ENCODE measurements at places on chromosomes 13 and 19.

GRCh38 chr19:8504171-8504570, 1.7 kb upstream of the PRAM1 start:
- DNase-seq, result peak; percentile 10

DNA sequence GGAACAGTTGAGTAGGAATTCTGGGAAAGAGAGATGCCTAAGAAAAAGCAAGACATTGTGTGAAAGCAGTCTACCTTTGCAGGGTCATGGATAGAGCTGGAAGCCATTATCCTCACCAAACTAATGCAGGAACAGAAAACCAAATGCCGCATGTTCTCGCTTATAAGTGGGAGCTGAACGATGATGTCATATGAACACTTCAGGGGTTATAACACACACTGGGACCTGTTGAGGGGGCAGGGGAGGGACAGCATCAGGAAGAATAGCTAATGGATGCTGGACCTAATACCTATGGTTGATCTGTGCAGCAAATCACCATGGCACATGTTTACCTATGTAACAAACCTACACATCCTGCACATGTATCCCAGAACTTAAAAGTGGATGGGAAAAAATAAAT, 69.9 kb downstream of the TSC22D1 start:
- DNase-seq, result no peak

DNA sequence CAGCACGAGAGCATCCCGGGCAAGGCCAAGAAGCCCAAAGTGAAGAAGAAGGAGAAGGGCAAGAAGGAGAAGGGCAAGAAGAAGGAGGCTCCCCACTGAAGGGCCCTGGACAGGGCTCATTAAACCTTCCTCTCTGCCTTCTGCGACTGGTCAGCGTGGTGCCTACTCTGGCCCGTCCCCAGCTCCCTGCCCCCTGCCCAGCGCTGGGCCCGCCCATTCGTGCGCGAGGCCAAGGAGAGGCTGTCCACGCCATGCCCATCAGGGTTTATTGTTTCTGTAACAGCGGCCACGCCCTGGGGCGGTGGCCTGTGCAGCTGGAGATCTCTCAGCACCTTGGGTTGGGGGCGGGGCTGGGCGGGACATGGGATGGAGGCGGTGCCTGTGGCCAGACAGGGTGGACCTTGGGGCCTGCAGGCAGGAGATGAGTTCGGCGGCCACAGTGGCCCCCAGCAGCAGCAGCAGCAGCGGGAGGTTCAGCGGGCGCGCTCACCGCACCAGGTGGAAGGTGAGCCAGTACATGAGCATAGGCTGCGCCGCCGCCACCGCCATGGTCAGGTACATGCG, 897 bp downstream of the C19orf33 start:
- peak; percentile 33 for DNase-seq

- no peak for DNase-seq
Measured at GRCh38 chr19:49554701-49555181, 25.6 kb downstream of the NOSIP start.

DNA sequence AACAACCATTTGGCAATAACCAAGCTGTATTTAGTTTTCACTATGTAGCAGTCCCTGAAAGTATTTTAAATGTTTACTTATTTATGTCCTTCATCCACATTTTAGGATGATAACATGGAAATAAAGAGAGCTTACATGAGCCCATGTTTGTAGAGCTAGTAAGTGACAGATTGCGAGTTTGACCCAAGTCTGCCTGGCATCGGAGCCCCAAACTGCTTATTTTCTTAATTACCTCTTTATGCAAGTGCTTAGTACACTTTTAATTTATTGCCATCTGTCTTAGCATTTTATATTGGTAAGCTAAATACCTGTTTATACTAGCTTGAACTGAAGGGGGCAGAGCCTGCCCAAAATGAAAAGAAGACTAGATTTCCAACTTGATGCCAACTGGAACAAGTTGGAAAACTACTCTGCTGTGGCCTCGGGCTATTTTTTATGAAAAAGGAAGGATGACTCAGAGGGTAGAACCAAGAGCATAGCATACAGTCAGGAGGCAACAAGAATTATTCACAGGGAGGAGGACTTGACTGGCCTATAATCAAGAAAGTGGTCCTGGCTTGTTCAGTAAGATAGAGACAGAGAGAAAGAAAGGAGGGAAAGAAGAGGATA, 150.2 kb downstream of the NDFIP2 start:
- peak; percentile 4 for DNase-seq

DNA sequence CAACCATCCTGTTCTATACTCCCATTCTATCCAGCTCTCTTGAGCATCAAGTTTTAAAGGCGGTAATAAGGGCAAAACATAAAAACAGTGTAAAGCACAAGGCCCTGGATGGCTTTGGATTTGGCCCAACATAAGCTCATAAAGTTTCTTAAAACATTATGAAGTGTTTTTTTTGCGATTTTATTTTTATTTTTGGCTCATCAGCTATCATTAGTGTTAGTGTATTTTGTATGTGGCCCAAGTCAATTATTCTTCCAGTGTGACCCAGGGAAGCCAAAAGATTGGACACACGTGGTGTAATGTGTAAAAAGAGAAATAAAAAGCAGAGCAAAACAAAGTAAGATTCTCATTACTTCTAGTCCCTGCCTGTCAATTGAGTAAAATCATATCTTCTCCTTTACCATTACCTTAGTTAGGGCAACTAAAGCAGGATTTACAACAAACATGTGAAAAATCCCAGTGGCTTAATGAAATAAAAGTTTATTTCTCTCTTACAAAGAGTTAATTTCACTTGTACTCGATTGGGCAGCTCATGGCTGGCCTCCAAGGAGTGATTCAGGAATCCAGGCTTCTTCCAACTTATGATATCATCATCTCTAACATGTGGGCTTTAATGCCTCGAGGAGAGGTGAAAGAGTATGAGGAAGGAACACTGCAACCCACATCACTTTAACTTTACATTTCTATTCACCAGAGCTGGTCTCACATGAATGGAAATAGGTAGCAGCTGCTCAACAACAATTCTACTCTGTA, 725.2 kb upstream of the SLITRK1 start:
- DNase-seq, result no peak

DNA sequence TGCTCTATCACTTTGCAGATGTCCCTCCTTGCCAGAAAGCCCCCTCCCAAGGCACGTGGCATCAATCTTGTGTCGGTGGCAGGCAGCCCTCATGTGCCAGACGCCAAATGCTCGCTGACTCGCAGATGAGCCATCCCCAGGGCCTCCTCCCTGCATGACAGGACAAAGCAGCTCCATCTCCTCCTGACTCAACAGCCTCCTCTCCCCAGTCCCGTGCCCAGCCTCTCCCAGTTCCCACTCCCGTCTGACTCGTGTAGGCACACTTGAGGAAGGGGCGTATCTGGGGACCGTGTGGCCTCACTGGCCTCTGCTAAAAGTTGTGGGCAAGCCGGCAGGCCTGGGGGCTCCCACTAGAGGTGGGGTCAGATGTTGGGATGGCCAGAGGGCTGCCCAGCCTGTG, 133.6 kb downstream of the STK24 start:
- no peak for DNase-seq
